GM23248 (cell line): ENCODE measurements at places on chromosomes 1 and 21. TPM values are rescaled to one million over a fixed set of nuclear protein-coding genes. Genes with fewer than 3 reads are reported as not detected.

The SELP gene
- total RNA-seq: not detected in 2 replicates

GRCh38 chr1:147169840-147170674 is 2.2 kb downstream of the PRKAB2 start:
- H3K27ac ChIP-seq: peak overlapping the region; percentile 90
- peak overlapping the region; percentile 96 for H3K4me3 ChIP-seq
- H3K27me3 ChIP-seq: no peaks in the 10 kb centered on the region
- peak; percentile 36 for DNase-seq

- DNase-seq: peak; percentile 60
- no peak overlapping the region for H3K4me3 ChIP-seq
- no peaks in the 10 kb centered on the region for H3K36me3 ChIP-seq
- H3K27ac ChIP-seq: no peak overlapping the region
Observed at GRCh38 chr1:160416369-160416768, 16.0 kb downstream of the VANGL2 start.

GRCh38 chr1:147837129-147837963 is 65.2 kb upstream of the GJA8 start:
- peak; percentile 35 for DNase-seq
- no peaks in the 10 kb centered on the region for H3K36me3 ChIP-seq
- no peaks in the 10 kb centered on the region for H3K4me1 ChIP-seq
- no peaks in the 10 kb centered on the region for H3K27me3 ChIP-seq
- no peak overlapping the region for H3K4me3 ChIP-seq

DNA sequence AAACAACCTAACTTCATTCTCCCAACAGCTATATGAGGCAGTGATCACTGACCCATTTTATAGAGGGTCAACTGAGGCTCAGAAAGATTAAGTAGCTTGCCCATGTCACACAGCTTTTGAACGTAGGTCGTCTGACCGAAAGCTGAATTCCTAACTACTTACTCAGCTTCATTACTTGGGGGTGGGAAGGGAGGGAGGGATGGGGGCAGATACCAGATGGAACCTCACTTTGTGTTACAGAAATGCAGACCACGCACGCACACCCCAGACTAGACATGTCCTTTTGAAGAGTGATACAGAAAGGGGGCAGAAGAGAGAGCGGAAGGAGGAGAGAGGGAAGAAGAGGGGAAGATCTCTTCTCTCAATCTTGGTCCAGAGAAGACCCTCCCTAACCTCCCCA is 2.3 kb downstream of the ADGRB2 start:
- H3K36me3 ChIP-seq: no peaks in the 10 kb centered on the region
- no peaks in the 10 kb centered on the region for H3K27me3 ChIP-seq
- DNase-seq: peak; percentile 43
- H3K4me3 ChIP-seq: no peak overlapping the region
- H3K27ac ChIP-seq: no peak overlapping the region
- H3K4me1 ChIP-seq: peaks cover 8% of the 10 kb centered on the region

DNA sequence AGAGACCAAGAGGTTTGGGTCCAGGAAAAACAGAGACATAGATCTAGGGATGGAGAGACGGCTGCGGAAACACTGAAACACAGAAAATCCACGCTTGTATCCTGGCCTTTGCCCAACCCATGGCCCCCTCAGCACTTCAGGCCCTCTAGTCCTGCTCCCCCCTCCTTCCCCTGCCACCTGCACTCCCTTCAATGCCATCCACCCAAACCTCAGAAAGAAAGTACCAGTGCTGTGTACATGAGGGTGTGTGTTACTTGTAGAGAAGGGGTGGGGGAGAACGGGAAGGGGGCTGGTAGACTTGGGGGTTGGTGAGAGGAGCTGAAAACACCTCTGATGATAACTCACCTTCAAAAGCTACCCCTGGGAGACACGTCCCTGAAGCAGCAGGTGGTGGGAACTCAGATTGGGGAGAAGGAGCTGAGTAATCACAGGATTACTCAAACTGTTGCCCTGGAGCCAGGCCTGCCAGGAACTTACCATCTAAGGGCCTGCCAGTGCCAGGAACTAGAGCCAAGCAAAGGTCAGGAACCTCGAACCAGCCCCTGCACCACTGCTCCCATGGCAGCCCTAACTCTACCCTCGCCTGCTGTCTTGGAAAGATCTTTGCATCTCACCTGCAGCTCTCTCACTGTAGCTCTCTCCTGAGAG is 11.5 kb downstream of the RORC start:
- DNase-seq: peak; percentile 54
- H3K36me3 ChIP-seq: no peaks in the 10 kb centered on the region

The ZNF670 gene
- total RNA-seq: 1.4 and 4.6 TPM in 2 replicates

The GFI1 gene
- total RNA-seq: not detected in 2 replicates
